ENCODE measurements at places on chromosomes 4 and X. TPM values are rescaled to one million over a fixed set of nuclear protein-coding genes. Genes with fewer than 3 reads are reported as not detected.

IL9R gene
- total RNA-seq = not detected

CLDN22 gene
- not detected for total RNA-seq

RIBC1 gene
- 1.1 TPM for total RNA-seq

SYNPO2 gene
- total RNA-seq = 116 TPM

CT45A2 gene
- total RNA-seq = not detected

SGMS2 gene
- total RNA-seq = 115 TPM

GPR173 gene
- 0.48 TPM for total RNA-seq

PAGE2 gene
- total RNA-seq = not detected

FOXR2 gene
- total RNA-seq = not detected

MAGEA12 gene
- total RNA-seq = not detected

GAB1 gene
- total RNA-seq = 62.1 TPM

SMIM31 gene
- 10.3 TPM for total RNA-seq

HSPA4L gene
- total RNA-seq = 3.7 TPM

APLN gene
- not detected for total RNA-seq

CHRNA9 gene
- total RNA-seq = not detected

FAM13A gene
- total RNA-seq = 57.6 TPM

ABCG2 gene
- 5.6 TPM for total RNA-seq

LRCH2 gene
- 7.8 TPM for total RNA-seq

SNCA gene
- 5.1 TPM for total RNA-seq

TRAM1L1 gene
- total RNA-seq = 0.27 TPM

H2BW2 gene
- total RNA-seq = not detected

SPANXN4 gene
- not detected for total RNA-seq

CPZ gene
- total RNA-seq = not detected

ADGRA3 gene
- 76.7 TPM for total RNA-seq

ANXA10 gene
- total RNA-seq = not detected

SSX3 gene
- total RNA-seq = not detected
